Esophagus squamous epithelium (tissue), 5 donors: ENCODE measurements at places on chromosomes 1 and 21.

GRCh38 chr1:39575191-39576015, 1.2 kb downstream of the PABPC4 start:
- DNase-seq = no peak

DNA sequence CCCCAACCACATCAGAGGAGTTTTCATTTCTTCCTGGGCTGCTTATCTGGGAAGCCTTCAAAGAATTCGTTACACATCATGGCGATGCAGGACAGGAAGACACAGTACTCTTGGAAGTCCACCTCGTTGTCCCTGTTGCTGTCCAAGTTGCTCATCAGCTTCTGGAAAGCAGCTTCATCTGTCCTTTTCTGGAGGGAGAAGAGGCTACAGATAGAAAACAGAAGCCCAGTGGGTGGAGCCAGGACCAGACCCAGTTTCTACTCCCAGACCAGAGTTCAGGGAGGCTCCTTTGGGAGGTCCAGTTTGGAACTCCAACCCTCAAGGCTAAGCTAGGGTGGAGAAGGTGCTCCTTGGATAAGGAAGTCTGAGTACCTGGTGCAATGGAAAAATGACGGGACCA, 1.9 kb downstream of the S100A4 start:
- no peak for DNase-seq

DNA sequence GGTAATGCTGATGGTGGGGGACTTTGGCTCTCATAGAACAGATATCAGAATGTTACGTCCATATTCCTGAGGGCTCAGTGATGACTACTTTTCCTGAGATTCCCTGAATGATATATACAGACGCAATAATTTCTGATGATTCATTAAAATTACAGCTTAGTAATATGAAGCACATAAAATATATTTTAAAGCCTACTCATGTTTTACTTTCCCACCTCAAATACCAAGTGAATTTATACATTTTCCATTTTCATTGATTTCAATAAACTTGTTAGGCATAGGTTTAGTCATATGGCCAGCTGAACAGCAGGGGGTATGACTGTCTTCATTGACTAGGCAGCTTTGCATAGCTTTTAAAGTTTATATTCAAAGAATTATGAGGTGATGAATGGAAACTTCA, 26.2 kb upstream of the PDC start:
- DNase-seq = no peak

DNA sequence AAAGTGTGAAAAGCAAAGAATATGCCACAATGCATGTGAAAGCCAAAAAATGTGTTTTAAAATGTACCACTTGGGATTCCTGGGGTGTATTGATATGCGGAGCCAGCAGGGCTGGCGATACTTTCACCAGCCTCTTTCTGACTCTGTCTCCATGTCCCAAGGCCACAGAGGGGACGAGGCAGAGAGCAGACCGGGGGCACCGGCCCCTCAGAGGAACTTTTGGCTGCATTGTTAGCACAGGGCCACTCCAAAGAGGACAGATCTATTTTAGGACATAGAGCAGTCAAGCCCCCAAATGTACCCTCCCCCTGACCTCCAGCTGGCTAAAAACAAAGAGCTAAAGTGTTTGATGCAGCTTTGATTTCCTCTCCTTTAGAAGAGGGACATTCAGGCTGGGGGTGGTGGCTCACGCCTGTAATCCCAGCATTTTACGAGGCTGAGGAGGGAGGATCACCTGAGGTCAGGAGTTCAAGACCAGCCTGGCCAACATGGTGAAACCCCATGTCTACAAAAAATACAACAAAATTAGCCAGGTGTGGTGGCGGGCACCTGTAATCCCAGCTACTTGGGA, 25.6 kb upstream of the ZNF436 start:
- DNase-seq = no peak

GRCh38 chr1:184693011-184693410, 61.6 kb downstream of the EDEM3 start:
- no peak for DNase-seq

DNA sequence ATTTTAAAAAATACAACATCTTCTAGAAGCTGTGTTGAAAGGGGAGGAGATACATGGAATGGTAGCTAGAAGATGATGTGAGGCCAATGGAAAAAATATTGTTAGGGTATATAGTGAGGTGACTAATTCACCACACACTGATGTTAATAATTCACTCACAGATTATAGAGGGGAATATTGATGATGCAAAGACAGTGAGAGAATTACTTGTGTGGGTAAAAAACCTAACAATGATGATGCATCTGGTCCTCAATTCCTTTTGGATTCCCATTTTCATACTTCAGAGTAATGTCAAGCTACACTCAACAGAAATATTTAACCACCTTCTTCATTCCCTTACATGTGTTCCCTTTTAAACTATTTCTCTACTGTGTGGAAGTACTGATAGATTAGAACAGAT, 169.5 kb upstream of the DPYD start:
- no peak for DNase-seq

- DNase-seq = no peak
These were observed 59.6 kb downstream of the USP24 start for GRCh38 chr1:55155522-55155921.

GRCh38 chr21:41614511-41614910, 106.6 kb upstream of the TMPRSS2 start:
- no peak for DNase-seq
